Kidney epithelial cell (primary cell): ENCODE measurements at places on chromosomes 2 and 18.

- no peak for DNase-seq
Observed at GRCh38 chr2:219448776-219449341, 14.2 kb downstream of the SPEG start.

DNA sequence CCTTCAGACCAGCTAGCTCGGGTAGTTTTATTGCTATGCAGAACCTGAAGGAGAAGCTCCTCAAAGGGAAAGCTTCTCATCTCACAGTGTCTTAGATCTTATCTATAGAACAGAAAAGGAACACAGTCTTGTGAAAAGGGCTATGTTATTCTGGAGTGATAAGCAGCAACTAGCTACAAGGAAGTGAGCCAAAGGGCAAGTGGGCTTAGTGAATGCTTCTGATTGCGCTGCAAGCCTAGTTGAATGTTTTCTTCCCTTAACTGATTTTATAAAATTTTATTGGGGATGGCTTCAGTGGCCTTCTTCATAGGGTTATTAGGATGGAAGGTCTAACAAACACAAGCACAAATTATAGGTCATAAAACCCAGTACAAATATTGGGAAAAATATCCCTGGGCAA lies 400.1 kb downstream of the PARD3B start:
- no peak for DNase-seq

DNA sequence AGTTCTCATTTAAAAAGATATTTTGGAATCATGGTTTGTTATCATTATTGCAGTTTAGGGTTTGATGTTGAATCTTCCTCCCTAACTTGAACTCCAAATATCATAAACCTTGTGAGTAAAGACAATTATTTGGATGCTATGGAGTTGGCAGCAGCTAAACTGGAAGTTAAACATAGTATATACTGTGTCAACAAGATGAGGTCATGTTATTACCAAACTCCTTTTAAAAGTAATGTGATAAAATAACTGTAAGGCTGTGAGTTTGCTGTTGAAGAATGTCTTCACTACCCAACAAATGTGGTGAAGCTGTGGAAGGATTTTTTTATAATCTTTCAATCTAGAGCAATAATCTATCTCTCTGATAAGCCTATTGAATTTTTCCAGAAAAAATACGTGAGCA lies 16.0 kb downstream of the DNAH6 start:
- DNase-seq = no peak

DNA sequence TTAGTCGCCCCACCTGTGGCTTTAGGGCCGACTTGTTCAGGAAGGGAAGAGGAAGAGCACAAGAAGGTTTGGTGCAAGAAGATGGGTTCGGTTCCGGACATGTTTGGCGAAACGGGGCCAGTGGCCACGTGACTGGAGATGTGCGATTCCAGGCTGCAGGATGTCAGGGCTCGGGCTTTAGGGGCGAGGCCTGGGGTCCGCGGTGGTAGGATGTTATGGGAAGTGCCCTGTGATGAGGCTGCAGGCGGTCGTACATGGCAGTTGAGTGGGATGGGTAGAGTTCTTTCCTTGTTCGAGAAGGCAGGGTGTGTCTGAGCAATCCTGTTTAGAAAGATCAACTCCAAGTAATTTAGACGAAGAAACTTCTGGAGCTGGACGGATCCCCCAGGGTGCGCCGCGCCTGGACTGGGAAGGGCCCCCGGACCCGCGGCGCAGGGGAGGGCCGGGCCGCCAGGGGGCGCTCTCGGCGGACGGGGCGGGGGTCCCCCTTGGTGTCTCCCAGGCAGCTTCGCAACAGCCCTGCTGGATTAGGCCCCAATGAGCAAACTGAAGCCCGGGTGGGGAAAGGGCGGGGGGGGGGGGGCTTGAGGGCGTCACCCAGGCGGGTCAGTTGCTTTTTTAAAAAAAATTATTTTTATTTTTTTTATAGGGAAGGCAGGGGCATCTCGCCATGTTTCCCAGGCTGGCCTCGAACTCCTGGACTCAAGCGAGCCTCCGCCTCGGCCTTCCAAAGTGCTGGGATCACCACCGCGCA lies 17.2 kb upstream of the SDC1 start:
- DNase-seq = no peak

DNA sequence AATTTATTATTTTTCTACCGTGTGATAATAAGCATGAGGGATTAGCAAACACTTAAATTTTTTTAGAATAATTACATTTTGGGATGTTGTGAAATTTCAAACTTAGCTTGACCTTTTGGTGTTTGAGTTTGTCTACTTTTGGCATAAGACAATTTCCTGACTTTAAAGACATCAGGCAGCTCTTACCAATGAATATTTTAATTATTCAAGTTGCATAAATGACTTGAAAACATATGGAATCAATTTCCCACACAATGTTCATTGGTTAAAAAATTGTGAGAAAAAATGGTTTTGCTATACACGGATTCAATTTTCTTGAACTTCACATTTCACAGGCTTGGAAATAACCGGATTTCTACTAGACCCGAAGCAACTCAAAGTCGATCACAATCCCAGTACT lies 243.4 kb downstream of the IKZF2 start:
- DNase-seq = no peak

GRCh38 chr2:205177546-205177945 lies 504.8 kb upstream of the NRP2 start:
- no peak for DNase-seq

- DNase-seq = no peak
Observed at GRCh38 chr18:67519592-67519991, 3.1 kb upstream of the DSEL start.

- no peak for DNase-seq
Observed at GRCh38 chr18:22324191-22325131, 93.3 kb downstream of the CTAGE1 start.

- no peak for DNase-seq
Observed at GRCh38 chr2:40741532-40741931, 289.6 kb upstream of the SLC8A1 start.

- no peak for DNase-seq
Observed at GRCh38 chr2:850429-850828, 100.2 kb upstream of the SNTG2 start.

GRCh38 chr2:46361920-46362666 lies 64.9 kb downstream of the EPAS1 start:
- no peak for DNase-seq

- no peak for DNase-seq
Observed at GRCh38 chr2:224042191-224042696, 3.2 kb upstream of the SERPINE2 start.

GRCh38 chr18:46899274-46899948 lies 17.9 kb downstream of the PIAS2 start:
- DNase-seq = no peak

DNA sequence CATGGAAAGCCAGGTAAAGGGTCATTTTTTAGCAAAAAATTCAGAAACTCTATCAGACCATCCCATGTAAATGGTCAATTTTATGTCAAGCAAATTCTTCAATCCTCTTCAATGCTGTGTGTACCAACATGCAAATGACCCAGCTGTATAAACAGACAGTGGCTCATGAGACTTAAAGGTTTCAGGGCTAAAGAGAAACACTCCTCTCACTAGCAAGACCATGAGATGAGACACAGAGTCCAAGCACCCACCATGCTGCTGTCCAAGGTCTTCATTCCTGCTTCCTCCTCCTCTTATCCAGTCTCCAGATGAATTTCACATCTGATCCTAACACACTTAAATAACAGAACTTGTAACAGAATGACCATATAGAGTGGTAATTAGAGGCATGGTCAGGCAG lies 30.8 kb upstream of the ONECUT2 start:
- no peak for DNase-seq

DNA sequence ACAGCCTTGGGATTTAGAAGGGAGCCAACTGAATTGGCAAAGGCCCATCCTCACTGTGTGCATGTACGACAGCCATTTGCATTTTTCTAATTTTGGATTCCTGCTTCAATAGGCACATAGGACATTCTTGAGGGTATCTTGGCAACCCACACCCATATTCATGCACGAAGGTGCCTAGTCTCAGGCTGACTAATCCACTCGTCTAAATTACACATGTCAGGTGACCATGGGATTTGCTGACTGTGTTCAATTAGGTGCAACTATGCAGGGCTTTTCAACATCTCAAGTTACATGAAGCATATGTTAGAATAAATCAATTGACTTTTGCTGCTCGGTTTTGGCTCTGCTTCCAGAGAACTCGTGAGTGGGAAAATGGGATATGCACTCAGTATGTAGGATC lies 249.7 kb downstream of the SP3 start:
- no peak for DNase-seq

DNA sequence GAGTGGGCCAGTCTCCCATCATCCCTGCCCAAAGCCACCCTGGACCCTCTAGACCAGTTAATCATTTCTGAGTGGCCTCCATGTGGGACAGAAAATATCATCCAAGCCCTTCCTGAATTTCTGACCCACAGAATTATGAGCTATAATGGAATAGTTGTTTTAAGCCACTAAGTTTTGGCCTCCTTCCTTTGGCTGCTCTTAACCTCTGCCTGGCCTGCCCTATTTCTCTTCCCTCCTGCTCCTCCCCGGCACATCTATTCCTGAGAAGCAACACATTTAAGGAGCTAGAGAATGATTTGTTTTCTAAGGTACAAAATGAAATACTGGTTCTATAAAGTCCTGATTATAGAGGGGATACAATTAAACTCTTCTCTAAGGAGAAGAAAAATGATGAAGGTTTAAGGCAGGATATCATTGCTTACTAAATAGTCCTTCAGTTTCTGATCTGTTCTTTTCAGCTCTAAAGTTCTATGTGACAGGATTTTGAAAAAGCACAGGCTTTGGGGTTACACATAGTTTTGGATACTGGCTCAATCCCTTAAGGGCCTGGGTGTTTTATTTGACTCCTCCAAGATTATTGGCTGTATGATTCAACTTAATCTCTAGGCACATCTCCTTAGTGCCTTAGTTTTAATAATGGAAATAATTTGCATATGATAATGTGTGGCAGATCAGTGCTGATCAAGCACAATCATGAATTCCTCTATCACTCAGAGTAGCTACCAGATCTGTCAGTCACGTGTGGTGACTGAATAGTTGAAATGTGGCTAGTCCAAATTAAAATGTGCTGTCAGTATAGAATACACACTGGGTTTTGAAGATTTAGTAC lies 240.3 kb downstream of the VAPA start:
- no peak for DNase-seq

GRCh38 chr18:6711467-6711866 lies 18.0 kb upstream of the ARHGAP28 start:
- no peak for DNase-seq

DNA sequence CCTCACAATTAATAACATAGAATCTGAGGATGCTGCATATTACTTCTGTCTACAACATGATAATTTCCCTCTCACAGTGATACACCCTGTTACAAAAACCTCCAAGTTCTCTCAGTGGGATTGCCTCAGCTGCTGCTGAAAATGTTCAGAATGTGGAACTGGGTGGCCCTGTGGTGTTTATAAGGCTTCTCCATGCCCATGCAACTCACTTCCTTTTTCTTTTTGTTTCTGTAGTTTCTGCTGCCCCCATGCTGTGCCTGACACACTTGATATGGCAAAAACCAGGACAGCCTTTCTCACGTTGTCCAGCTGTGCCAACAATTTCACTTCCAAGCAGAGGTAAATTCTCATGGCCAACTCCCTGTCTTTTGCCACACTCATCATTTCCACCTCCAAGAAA lies 206.2 kb downstream of the RPIA start:
- no peak for DNase-seq

DNA sequence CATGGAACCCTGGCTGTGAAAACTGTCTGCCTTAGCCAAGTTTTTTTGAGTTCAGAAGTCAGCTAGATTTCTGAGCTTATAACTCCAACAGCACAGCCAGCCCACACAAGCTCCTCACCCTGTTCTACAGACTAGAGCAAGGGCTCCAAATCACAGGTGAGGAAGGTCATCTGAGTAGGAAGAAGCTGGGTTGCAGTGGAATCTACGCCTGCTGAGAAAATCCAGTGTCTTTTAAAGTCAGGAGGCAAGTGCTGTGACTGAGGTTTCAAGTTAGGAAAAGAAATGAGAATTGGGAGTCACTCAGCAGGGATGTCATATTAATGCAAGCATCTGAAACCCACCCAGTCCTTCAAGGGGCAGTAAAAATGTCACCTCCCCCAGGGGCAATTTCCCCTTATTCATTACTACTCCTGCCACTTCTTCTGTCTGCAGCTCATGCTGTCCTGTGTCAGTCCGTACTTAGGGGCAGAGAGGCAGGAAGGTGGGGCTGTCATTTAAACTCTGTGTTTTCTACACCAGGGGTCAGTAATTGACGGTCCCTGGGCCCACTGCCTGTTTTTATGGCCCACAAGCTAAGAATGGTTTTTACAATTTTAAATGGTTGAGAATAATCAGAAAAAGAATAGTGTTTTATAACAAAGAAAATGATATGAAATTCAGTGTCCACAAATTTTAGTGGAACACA lies 551.1 kb downstream of the BCL11A start:
- no peak for DNase-seq

DNA sequence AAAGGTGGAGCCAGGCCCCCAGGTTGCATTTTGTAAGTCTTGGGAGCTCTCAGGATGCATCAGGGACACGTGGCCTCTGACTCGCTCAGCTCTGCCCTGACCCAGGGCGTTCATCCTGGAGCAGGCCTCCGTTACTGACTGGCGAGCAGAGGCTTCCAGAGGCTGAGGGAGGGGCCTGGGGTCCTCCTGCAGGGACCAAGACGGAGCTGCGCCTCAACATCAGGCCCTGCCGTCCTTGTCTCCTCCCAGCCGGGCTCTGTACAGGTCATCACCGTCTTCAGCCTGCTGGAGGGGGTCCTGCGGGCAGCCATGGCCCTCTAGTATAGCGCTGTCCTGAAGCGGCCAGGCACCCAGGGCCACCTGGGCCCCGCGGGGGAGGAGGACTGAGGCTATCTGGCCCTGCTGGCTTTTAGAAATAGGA lies 10.2 kb upstream of the ALPP start:
- DNase-seq = no peak

DNA sequence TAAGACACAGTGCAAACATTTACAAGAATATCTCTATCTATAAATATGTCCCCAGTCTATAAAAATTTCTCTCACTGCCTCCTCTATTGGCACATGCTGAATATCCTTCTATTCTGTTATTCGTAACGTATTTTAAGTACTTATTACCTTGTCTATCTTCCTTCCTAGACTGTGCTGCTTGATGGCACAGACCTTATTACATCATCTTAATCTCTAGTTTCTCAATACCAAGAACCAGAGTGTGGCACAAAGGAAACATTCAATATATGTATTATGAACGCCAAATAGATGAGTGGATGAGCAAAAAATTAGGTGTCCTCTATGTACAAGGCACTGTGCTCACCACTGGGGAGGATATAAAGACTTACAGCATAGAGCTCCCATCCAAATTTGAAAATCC lies 282.8 kb downstream of the NBAS start:
- DNase-seq = no peak
